ENCODE measurements at places on chromosomes 7 and 10.

DNA sequence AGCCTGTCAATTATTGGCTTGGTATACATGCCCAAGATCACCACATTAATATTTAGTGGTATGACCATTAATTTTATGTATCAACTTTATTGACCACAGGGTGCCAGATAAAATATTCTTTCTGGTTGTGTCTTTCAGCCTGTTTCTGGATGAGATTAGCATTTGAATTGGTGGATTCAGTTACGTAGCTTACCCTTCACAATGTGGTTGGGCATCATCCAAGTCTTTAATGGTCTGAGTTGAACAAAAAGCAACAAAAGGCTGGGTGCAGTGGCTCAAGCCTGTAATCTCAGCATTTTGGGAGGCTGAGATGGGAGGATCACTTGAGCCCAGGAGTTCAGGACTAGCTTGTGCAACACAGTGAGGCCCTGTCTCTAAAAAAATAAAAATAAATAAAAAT lies 702.2 kb upstream of the LRRTM3 start:
- no peak for DNase-seq

DNA sequence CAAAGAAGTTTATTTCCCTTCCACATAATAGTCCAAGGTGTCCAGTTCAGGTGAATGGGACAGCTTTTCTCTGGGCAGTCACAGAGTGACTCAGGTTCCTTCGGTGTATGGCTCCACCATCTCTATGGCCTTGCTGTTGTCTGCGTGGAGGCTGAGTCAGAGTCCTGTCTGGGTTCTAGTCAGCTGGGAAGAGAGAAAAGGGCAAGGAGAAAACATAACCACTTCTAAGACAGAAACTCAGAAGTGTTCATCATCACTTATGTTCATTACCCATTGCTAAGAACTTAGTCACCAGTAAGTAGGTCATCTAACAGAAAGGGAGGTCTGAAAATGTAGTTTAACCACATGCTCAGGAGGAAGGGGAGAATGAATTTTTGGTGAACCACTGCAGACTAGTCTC lies 32.4 kb upstream of the CCDC7 start:
- DNase-seq = no peak

GRCh38 chr10:133109711-133110110 lies 22.0 kb downstream of the ADGRA1 start:
- no peak for DNase-seq

DNA sequence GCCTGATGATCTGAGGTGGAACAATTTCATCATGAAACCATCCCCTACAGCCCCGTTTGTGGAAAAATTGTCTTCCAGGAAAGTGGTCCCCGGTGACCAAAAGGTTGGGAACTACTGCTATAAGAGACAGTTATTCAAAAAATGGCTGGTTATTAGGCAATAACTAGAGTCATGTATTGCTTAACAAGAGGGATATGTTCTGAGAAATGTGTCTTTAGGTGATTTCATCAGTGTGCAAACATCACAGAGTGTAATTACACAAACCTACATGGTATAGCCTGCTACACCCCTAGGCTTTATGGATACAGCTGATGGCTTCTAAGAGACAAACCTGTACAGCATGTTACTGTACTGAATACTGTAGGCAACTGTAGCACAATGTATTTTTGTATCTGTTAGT lies 71.3 kb upstream of the CSTF2T start:
- DNase-seq = no peak

- no peak for DNase-seq
Measured at GRCh38 chr10:77520290-77520689, 117.3 kb downstream of the KCNMA1 start.

DNA sequence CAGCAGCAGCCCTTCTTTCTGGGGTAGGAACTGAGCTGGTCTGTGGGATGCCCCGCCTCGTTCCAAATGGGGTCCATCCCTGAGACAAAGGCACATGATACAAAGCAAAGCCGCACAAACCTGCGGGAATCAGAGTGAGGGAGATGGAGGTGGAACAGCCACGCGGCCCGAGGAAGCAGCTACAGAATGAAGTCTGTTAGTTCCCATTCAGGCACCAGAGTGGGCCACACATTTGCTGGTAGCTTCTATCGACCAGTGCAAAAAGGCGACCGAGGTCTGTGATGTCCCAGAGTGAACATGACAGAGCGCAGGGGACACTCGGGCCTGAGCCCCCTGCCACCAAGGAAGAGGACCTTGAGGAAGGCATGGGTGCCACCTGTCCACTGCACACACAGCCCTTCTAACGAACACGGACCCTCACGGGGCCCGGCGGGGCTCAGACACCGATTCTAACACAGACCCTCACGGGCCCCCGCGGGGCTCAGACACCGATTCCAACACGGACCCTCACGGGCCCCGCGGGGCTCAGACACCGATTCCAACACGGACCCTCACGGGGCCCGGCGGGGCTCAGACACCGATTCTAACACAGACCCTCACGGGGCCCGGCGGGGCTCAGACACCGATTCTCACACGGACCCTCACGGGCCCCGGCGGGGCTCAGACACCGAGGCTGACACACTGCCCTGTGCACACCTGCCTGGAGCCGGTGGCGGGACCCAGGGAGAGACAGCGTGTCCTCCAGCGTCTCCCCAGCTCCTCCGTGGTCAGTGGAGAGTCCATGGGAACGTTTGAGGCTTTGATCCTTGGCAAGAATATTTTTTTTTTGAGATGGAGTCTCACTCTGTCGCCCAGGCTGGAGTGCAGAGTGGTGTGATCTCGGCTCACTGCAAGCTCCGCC lies 32.8 kb upstream of the FAM20C start:
- DNase-seq = no peak
